Activated CD8-positive, alpha-beta memory T cell treated with anti-CD3 and anti-CD28 coated beads for 1 hour (primary cell): ENCODE measurements at places on chromosomes 11 and 22.

- no peak for DNase-seq
Measured at GRCh38 chr11:127105593-127106541, 105.3 kb upstream of the KIRREL3 start.

GRCh38 chr11:37755521-37755920 lies 1157.5 kb upstream of the RAG2 start:
- DNase-seq = no peak

DNA sequence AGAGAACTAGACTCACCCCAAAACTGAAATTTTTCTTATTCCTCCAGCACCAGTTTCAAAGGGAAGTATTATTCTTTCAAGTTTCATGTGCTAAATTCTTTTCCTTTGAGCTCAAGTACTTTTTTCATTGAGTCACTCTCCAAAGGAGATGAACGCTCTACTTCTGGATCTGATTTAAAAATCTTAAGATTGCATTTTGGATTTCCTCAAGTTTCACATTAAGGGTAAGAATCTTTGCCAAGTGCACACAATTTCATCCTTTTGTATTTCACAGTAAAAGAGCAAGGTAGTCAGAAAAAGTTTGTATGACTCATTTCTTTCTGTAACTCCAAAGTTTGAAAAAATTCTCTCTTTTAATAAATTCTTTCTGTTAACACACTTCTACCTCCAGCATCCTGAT lies 435.5 kb downstream of the RAB38 start:
- no peak for DNase-seq

DNA sequence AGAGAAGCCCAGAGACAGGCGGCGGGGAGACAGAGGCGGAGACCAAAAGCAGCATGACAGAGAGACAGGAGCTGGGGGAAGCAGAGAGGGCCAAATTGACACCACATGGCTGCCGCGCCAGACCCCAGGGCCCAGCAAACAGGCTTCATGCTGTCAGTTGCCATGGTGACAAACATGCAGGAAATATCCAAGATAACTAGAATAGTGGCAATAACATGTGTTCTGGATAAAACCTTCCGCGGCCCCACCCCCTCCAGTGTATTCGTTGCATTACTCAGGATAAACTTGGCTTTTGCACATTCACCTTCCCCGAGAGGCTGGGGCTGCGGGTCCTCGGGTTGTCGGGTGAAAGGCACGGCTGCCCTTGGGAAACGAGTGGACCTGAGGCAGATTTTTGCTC lies 49.9 kb upstream of the CDON start:
- DNase-seq = no peak

DNA sequence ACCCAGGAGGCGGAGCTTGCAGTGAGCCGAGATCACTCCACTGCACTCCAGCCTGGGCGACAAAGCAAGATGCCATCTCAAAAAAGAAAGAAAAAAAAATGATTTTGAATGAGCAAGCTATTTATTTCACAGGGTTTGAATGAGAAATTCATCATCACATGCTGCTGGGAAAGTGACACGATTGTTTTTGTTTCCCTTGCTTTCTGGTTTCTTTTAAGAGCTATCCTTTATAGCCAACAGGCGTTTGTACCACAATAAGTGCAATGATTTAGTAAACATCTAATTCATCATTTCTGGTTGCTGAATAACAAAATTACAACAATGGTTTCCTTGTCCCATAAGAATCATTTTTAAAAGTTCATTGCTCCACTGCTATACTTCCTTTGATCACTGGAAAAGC lies 129.9 kb downstream of the GUCY1A2 start:
- DNase-seq = no peak

DNA sequence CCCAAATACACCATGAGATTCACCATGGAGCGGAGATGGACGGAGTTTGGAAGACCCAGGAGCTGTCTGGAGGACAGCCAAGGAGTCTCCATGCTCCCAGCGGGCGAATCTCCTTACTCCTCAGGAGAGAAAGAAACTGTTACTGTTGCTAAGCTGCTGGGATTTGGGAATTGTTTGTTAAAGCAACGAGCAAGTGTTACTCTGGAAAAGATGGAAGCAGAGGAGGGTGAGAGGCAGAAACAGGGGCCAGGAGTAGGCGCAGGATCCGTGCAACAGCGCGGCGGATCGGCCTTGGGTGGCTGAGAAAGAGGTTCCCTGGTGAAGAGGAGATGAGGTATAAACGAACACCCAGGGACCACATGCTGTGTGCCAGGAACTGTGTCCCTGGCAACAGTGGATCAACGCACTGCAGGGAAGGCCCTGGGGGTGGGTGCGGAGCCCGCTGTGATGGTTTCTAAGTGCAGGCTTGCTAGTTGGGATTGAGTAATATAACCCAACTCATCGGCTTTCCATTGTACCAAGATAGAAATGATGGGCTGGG lies 1436.4 kb downstream of the BRD1 start:
- no peak for DNase-seq
